ENCODE measurements at places on chromosomes 12 and 14.

GRCh38 chr12:122845041-122845864 is 10.0 kb downstream of the HIP1R start:
- DNase-seq, result no peak

- DNase-seq, result no peak
These were observed 108.8 kb upstream of the PTPRR start for GRCh38 chr12:71029302-71029701.

GRCh38 chr14:64987438-64987767 is 708 bp downstream of the FNTB start:
- no peak for DNase-seq

GRCh38 chr12:13631873-13632272 is 349.5 kb downstream of the GRIN2B start:
- DNase-seq, result no peak

GRCh38 chr14:103825101-103825500 is 22.3 kb downstream of the PPP1R13B start:
- no peak for DNase-seq

Data from NCI-H1092 (cell line).